ENCODE measurements at places on chromosomes 7 and 10.

- DNase-seq: no peak
Observed at GRCh38 chr7:143435266-143435665, 8.0 kb upstream of the TAS2R60 start.

GRCh38 chr10:15158972-15159371 is 9.5 kb downstream of the NMT2 start:
- no peak for DNase-seq

DNA sequence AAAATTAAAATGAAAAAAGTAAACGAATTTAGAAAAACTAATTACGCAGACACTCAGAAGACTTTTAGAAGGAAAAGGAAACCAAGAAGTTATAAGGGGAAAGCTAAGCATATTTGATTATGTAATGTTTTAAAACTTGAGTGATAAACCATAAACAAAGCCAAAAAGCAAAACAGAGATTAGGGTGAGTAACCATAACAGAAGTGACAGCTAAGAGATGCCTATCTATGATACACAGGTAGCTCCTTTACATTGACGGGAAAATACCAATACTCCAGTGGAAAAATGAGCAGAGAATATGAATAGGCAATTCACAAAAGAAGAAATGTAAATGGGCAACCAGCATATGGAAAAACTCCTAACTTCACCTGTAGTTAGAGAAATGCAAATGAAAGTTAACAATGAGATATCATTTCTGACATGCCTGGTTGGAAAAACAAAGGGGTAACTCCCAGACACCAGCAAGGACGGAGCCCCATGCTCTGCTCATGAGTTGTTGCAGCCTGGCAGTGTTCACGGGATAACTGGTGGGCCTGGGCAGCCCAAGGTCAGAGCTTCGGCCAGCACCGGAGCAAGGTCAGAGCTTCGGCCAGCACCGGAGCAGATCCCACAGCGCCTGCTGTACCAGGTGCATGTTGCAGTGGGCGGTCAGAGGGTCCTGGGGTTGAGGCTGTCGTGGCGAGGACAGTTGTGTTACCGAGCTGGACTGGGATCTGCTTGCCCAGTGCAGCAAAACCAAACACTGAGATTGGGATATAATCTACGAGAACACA is 58.9 kb downstream of the ALOX5 start:
- no peak for DNase-seq

GRCh38 chr7:7208520-7208919 is 26.2 kb downstream of the C1GALT1 start:
- no peak for DNase-seq

- no peak for DNase-seq
Observed at GRCh38 chr10:3948843-3949242, 163.8 kb upstream of the KLF6 start.

DNA sequence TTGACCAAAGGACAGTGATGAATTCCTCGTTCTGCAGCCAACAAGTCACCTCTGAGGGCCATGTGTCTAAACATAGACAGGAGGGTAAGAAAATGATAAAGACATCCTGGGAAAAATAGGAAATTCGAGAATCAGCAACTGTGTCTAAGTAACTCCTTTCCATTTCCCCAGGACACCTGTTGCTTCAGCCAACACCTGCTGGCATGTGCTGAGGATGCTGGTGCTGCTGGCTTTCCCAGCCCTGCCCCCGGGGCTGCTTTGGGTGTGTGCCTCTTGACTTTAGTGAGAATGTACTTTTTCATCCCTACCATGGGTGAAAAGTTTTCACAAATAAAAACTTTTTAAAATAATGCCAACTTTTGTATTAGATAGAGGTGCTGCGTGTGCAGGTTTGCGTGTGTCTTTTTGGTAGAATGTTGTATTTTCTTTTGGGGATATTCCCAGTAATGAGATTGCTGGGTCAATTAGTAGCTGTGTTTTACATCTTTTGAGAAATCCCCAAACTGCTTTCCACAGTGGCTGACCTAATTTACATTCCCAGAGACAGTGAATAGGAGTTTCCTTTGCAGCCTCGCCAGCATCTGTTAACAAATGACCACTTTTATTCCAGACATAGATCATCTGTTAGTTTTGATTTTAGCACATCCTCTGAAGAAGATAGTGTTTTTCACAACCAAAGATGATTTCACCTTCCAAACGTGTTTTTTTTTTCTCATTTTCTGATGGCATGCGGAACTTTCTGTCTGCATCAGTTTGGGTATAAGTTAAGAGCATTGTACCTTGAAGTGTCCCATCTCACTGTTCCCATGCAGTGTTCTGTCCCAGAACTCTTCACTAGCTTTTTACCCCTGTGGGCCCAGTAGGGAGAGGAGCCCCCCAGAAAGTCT is 104.2 kb upstream of the ACBD5 start:
- no peak for DNase-seq

DNA sequence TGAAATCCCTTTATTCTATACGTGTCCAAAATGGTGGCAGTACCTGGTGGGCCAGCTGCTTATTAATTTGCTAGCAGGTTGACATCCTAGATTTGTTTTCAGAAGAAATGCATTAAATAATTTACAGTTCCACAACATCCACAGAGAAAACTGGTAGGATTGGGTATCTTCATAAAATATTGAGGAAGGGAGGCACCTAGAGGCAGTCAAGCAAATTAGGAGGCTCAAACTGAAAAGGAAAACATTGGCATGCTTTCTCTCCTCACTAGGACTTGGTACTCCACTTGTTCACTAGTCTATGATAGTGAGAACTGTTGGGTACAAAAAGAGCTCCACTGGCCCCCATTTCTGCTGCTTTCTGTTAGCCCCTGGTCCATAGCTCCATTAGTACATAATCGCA is 18.3 kb upstream of the LRGUK start:
- DNase-seq: no peak

GRCh38 chr10:57457972-57458512 is 809.7 kb downstream of the IPMK start:
- DNase-seq: no peak

DNA sequence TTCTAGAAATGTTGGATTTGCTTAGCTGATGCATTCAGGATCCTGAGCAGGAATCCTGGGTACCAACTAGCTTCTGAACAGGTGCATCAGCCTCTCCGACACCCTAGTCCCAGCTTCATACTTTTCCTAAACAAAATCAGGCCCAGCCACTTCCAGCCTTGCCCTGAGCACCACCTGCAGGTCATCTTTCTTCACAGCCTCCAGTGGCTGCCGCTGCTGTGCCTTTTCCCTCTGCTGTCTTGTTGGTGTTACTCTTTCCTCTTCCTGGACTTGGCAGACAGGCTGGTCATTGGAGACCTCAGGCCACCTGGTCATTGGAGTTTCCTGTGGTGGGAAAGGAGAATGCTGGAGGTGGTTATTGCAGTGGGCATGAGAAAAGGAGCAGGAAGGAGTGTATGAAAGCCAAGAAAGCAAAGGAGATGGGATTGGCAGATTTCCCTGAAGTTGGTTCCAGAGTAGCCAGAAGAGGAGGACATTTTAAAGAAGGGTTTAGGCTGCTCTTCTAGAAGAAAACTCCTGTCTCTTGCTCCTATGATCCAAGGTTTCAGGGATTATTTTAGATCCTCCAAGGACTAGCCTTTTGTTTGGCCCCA is 48.2 kb upstream of the NFKB2 start:
- DNase-seq: no peak

- DNase-seq: no peak
Observed at GRCh38 chr10:103103989-103104388, 89.1 kb downstream of the NT5C2 start.

GRCh38 chr10:28246023-28246422 is 56.8 kb downstream of the MPP7 start:
- DNase-seq: no peak
